HFF-Myc (cell line): ENCODE measurements at places on chromosomes 4 and X.

DNA sequence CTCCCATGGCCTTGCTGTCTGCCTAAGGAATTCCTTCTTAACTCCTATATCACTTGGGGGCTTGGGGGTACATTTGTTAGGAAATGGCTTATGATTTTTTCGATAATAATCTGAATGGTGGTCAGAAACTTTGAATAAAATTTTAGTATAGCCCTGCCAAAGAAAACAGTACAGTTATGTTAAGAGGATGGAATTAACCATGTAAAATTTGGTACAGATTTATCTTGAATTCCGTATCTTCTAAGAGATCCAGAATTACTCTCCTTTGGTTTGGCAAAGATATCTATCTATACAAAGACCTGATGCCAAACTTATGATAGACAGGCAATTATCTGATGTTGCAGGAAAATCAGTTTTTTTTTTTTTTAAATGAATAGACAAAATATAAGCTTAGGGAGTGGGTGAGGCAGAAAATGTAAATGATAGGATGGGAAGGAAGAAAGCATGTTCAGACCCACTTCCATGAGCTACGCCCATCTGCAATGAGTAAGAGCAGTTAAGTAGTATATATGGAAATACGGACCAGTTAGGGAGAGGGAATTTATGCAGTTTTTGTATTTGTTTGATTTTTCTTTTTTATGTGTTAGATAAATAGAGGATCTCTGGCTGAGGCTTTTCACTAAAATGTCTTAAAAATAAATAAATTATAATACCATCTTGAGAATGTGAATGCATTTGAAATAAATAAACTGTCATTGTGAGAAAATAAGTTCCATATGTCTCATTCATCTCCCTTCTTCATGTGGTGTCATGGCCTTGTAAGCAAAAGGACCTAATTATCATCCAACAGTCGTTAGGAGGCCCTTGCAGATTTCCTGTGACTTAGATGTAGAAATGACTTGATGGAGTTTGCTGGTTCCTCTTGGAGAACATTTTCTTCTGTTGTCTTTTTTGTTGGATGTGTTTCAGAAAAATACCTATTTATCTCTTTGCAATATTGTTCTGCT is 389.6 kb downstream of the ARHGAP24 start:
- DNase-seq: no peak

DNA sequence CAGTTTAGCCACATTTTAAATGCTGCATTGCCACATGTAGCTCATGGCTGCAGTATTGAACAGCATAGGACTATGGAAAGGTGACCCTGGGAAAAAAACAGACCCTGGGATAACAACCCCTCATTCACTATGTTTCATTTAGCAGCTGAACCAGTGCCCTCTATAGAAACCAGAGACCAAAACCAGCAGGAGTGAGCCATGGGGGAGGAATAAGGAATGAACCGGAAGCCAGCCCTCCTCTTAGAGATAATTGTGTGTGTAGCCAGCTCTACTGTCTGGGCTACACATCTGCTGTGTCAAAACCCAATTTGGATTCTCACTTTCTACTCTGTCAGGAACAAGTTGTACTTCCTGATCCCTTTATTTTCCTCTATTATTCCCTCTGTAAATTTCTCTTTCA is 158.5 kb upstream of the S100G start:
- DNase-seq: no peak

GRCh38 chr4:166091912-166092510 is 219.0 kb downstream of the TLL1 start:
- peak; percentile 11 for DNase-seq

GRCh38 chrX:110060846-110061537 is 58.1 kb downstream of the TMEM164 start:
- DNase-seq: no peak

DNA sequence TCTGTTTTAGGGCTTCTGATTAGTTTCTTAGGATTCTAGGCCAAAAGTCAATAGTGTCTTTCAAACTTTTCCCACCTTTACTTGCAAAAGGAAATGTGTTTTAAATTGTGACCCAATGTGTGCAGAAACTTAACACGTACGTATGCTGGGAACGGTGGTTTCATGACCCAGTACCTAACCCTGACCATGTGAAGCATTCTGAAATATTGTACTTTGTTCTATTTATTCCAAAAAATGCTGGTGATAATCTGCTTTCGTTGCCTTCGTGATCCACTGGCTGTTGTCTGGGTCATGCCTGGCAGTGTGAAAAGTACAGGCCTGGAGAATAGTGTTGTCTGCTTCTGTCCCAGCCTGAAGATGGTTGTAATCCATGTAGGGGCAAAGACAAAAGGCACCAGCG is 26.7 kb upstream of the TADA2B start:
- DNase-seq: no peak

DNA sequence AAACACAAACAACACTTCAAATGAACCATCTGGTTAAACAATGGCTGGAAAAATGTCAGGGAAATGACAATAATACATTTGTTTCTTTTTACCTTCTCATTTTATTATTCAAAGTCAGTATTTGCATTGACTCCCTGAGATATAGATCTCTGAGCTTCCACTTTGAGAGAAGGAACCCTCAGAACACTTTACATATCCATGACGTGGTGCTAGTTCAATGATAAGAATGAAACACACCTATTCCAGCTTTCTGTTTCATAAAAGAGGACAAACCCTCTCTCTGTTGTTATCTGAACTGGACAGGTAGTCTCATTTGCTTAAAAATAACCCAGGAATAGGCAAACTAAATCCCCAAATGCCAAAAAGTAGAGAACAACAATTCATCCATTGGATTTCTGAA is 65.3 kb upstream of the CCSER1 start:
- no peak for DNase-seq

GRCh38 chr4:81694176-81694913 is 222.6 kb upstream of the RASGEF1B start:
- DNase-seq: no peak

GRCh38 chr4:76235915-76236314 is 15.6 kb upstream of the FAM47E start:
- DNase-seq: no peak

- DNase-seq: no peak
Observed at GRCh38 chr4:171441300-171441941, 371.8 kb upstream of the GALNTL6 start.

DNA sequence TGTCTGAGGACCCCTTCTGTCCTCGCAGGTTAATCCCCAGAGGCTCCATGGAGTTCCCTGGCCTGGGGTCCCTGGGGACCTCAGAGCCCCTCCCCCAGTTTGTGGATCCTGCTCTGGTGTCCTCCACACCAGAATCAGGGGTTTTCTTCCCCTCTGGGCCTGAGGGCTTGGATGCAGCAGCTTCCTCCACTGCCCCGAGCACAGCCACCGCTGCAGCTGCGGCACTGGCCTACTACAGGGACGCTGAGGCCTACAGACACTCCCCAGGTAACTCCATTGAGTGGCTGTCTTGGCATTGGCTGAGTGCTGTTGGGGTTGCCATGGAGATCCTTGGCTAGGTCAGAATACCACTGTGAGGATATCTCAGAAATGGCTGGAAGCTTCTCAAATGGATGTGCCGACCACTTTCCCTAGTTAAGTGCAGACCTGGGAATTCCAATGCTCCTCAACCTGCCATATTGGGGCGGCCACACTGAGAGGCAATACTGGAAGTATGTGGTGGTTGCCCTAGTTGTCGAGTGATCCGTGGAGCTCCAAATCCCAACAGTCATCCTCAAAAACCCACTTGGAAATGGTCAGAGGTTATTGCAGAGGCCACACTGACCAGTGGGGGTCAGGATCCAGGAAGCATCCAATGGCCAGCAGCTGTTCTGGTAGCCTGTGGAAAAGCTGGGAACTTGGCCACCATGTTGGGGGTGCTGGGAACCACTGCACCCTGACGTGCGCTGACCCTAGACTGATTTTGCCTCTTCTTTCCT is 4.9 kb downstream of the GATA1 start:
- DNase-seq: no peak
